ENCODE measurements at places on chromosomes 7 and 10. TPM values are rescaled to one million over a fixed set of nuclear protein-coding genes. Genes with fewer than 3 reads are reported as not detected.

SPAG6 gene
- total RNA-seq, result not detected

MAP3K8 gene
- 8.0 TPM for total RNA-seq

SPDYE18 gene
- not detected for total RNA-seq

EN2 gene
- 0.75 TPM for total RNA-seq

HOXA6 gene
- 8.3 TPM for total RNA-seq

TCAF2 gene
- total RNA-seq, result 23.0 TPM

TUBAL3 gene
- 1.6 TPM for total RNA-seq

ZDHHC6 gene
- 36.5 TPM for total RNA-seq

SCIN gene
- not detected for total RNA-seq
